T-helper 9 cell (primary cell): ENCODE measurements at places on chromosomes 7 and 10.

GRCh38 chr10:71661060-71661622 is 58.4 kb downstream of the C10orf105 start:
- no peak for DNase-seq

DNA sequence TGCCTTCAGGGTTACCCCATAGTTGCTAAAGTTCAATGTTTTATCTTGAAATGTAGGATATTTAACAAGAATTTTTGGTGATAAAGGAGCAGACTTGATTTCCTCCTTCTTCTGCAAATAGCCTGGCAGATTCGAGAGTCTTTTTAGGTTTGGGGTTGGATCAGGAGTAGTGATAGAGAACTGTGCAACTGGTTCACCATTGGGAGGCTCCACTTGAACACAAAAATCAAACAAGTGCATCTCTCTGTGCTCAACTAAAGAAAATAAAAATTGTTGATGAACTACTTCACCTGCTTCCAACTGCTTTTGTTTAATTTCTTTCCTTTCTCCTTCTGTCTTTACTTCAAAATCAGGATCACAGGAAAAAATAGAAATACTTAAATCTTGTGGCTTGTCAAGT is 58.5 kb downstream of the MACC1 start:
- no peak for DNase-seq

DNA sequence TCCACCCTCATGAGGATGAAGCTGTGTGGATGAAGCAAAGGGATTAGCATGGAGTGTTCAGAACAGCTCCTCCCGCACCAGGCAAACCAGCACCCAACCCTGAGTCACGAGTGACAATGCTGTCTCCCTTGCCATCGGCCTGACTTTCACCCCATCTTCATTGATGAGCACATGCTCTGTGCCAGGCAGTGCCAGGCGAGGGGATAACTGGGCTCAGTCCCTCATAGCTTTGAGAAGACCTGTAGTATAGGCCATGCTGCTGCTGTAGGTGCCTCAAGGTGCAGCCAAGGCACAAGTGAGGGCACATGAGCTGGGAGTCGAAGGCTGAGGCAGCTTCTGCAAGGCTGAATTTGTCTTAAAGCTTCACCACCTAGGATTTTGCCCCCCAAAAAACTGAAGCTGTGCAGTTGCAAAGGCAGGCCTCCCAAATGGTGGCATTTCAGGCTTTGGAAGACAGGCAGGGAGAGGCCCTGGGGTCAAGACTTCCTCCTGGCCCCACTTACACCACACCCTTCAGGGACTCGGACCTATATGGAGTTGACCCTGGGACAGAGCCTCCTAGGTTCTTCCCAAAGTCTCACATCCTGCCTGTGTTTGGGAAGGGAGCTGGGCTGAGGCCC is 54.2 kb upstream of the GDF10 start:
- DNase-seq: no peak

DNA sequence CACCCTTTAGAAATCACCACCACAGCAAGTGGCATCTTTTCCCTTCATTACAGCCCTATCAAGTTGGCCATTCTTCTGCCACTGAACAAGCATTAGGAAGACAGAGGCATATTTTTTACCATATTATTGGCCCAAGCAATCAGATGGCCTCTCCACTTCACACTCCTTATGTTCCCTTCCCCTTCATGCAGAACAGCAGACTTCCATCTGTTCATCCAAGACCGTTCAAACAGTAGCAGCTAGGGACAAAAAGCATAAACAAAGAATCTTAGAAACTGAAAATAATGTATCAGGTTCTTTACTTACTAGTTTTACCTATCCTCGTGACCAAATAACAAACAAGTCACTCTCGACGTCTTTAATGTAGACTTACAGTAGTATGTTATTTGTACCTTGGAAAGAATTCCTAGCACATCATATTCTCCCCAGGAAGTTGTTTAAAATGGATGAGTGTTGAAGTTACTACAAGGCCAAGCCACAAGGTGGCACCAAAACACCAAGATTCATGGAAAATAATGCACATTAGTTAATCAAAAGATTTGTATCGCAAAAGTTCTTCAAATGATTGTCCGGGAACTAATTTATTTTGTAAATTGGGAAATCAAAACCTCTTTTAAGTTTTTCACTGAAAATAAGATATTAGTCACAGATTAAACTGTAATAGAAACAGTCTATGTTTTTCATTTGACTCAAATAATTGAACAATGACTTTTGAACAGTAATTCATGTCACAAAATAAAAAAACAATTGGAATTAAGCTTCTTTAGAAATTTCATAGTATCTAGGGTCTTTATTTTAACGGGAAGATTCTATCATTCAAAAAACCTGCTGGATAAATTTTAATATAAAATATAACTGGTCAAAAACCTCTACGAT is 112.1 kb downstream of the VPS41 start:
- DNase-seq: peak; percentile 26

DNA sequence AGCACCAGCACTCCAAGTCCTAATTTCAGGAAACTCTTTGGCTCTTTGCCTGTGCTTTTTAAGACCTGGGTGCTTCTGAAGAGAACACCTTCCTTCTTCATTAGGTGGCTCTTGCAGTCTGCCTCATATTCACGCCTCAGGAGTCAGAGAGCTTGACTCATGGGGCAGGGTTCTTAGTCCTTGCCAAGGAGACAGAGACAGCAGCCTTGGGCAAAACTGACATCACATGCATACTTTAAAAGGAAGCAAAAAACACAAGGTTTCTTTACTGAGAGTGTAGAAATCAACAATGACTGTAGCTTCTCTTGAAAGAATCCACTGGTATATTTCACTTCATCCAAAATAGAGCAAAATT is 780.6 kb downstream of the INHBA start:
- DNase-seq: no peak

DNA sequence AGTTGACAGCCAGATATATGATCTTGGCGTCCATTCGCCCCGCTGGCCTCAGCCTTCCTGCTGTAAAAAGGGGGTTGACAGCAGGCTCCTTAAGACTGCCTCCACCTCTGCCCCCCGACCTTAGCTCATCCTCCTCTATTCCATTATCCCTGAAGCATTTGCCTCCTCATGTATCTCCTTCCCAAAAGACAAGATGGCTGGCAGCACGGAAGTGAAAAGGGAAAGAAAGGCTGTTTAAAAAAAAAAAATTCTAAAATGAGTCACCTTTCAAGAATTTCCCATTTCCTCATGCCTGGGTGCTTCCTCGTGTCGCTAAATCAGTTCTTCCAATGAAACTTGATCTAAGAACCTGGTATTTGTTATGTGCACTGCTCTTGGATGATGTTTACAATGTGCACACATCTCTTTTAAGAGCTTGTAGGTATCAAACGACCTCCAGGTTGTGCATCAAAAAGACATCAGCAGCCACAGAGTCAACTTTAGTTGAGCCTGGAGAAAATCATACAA is 1.7 kb downstream of the SCRN1 start:
- no peak for DNase-seq

- DNase-seq: no peak
These were observed 24.8 kb upstream of the PLPP4 start for GRCh38 chr10:120432209-120432608.

DNA sequence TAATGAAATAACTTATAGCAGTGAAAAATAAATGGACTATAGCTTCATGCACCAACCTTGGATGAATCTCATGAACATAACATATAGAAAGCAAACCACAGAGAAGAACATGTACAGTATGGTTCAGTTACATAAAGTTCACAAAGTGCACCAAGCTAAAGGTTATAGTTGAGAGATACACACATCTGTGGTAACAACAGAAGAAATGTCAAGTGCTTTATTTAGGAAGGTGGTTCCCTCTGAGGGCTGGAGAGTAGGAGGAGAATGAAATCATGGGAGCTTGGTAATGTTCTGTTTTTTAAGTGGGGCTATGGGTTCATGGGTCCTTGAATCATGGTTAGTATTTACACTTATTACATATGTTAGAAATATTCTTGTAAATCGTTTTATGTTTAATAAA is 323.3 kb downstream of the PHTF2 start:
- DNase-seq: no peak

GRCh38 chr10:114356126-114356525 is 48.2 kb downstream of the AFAP1L2 start:
- no peak for DNase-seq

DNA sequence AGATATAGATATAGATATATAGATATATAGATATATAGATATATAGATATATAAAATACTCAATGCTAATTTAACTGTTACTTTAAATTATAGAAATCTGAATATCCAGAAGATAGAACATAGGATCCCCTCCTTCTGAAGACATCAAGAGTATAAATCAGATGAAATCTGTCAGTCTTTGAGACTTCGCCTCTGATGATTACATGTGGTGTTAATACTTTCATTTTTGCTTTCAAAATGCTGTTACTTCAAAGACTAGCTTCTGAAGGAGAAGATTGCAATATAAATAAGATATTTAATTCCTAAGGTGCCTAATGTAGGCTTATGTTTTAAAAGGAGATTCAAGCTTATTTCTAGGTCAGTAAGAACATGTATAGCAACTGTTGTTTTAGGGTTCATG is 180.4 kb downstream of the TSPAN12 start:
- DNase-seq: no peak

GRCh38 chr7:111755383-111755782 is 193.1 kb upstream of the IMMP2L start:
- no peak for DNase-seq

DNA sequence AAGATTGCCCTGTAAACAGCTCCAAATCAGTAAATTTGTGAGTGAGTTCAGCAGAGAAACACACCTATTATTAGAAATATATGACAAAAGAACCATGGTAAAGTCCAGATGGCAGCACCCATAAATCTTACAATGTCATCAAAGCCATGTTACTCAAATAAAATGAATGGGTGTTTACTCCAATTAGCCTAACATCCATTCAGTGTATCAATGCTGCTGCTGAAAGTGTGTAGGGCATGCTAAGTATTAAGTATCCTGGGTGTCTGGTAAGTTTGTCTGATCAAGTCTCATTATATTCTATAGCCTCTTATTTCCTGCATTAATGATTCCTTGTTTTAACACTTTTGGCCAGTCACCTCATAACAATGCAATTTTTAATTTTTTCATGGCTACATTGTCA is 185.5 kb upstream of the STEAP4 start:
- no peak for DNase-seq

GRCh38 chr10:60187691-60188090 is 202.0 kb downstream of the ANK3 start:
- DNase-seq: no peak

DNA sequence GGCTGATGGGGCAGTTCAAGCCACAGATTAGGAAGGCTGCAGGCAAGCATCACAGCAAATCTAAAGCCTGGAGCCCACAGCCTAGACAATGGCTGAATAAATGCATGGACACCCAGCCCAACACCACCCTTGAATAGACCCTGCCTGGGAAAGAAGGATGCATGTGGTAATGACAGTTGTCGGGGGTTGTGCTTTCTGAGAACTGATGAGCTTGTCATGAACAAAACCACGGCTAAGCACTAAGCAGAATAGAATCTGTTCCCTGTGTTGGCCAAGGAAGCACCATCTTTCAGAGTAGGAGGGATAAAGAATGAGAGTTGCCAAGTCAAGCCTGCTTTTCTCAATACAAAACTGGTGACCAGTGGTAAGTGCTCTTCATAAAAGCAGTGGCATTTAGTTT is 66.1 kb upstream of the JCAD start:
- no peak for DNase-seq

DNA sequence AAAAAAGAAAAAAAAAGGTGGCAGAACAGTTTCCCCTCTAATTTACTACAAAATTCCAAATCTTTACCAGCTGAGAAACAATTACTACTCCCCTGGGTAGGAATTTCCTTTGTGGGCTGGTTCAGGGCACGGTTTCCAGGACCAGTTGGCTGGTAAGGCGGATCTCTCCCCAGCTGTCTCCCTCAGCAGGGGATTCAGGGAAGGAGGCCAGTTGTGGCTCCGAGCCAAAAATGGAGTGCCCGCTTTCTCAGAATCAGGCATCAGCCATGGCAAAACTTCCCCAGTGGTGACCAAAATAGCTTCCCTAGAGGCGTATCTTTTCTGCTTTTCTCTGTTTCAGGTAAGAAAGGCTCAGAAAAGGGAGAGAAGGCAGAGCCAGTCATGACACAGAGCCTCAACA is 91.2 kb downstream of the ZNF22 start:
- no peak for DNase-seq

DNA sequence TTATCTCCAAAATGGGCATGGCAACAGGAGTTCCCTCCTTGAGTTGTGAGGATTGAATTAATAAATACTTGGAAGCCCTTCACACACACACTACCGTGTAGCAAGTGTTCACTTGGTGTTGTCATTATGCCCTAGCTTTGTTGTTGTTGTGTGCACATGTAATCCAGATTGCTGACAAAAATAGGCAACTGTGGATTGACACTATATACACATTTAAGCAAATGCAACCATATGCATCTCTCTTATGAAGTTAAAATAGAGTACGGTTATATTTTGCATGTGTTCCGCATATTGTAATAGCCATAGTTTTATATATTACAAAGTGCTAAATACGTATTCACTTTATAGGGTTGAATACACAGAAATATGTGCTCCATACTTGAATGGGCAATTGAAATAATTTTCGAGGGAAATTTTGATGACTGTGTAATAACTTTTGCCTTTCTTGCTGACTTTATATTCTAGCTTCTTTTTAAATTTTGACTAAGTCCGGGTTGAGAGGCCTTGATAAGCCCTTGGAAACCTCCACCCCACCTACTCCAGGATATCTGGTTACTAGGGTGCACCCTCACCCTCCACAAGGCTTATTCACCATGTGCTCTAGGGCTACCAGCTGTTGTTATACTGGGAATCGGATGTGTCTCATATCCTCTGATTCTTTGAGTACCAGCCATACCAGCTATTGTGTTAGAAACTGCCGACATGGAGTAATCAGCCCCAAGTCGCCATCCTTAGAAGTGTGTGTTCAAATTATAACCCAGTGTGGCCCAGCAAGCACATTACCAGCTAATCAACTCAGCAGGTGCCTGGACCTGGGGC is 265.0 kb downstream of the CAMK1D start:
- DNase-seq: no peak

DNA sequence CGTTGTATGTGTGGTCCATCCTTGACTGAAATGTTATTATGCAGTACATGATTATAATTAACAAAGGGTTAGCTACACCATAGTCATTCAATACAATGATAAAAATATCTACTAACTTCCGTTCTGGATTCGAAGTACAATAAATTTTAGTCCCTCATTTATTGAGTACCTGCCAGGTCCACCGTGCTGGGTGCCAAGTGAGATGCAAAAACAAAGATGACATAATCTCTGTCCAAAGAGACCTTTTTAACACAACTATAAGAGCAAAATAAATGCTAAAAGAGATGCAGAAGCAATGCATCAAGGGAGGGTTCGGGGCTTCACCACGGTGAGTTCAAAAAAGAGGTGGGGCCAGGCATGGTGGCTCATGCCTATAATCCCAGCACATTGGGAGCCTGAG is 33.1 kb downstream of the LAMB1 start:
- no peak for DNase-seq

DNA sequence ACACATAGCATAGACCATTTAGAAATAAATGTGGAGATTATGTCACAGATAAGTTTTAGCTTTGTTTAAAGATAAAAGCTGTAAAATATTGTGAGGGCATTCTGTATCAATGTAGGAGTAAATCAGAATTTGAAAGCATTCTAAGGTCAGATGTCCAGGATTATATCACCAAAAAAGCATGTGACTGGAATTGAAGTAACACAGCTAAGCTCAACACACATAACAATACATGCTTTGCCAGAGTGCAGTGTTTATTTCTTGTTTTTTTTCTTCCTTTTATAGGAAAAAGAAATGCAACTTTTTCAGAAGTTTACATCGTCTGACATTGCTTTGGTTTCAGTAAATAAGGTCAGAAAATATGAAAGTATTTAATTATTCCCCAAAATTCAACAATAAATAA is 183.4 kb downstream of the HTR7 start:
- no peak for DNase-seq

GRCh38 chr10:78000956-78001472 is 28.3 kb downstream of the POLR3A start:
- no peak for DNase-seq
